ENCODE measurements at places on chromosomes 2 and 18.

- no peak for DNase-seq
Measured at GRCh38 chr2:167749016-167749415, 498.4 kb downstream of the STK39 start.

GRCh38 chr2:99998651-99999320 is 143.6 kb downstream of the AFF3 start:
- no peak for DNase-seq

DNA sequence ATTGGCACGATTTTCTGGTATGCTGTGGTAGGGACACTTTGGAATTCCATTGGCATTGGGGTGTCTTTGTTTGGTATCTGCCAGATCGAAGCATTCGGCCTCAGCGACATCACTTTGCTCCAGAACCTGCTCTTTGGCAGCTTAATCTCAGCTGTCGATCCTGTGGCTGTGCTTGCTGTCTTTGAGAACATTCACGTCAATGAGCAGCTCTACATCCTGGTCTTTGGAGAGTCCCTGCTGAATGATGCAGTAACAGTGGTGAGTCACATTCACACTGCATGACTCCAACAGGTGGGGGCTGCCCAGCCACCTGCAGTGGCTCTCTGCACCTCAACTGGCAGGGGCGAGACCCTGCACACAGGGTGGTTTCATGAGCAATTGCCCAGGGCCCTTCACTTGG is 38.4 kb downstream of the SLC9A2 start:
- no peak for DNase-seq

DNA sequence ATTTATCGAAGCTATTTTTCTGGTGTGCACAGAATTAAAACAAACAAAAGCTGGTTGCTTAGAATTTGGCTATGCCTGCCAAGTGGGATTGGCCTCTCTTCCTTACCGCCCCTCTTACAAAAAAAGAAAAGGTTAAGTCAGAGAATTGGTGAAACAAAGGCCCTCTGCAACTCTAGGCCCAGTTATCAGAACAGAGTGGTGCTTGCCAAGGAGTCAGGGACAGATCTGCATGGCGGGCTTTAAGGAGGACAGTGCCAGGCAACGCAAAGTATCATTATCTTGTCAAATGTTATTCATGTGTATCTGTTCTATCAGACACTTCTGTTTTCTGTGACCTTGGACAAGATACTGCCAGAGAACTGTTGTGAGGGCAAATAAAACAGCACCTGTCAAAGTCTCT is 78.3 kb downstream of the TGIF1 start:
- no peak for DNase-seq

DNA sequence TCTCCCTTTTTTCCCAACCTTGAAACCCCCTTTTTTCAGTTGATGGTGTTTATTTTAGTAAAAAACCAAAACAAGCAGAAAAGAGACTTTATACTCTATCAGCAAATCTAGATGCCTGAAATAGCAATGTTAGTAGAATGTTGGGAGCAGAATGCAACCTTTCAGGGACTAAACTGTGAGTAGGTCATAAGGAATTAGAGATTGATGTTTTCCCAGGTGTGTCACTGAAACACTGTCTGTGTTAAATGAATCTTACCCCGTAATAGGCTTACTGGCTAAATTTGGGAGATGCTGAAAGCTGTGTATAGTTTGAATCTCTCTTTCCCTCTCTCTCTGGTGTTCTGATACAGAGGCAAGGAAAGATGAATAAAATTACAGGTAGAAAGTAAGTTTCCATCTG is 43.8 kb downstream of the AGFG1 start:
- no peak for DNase-seq

DNA sequence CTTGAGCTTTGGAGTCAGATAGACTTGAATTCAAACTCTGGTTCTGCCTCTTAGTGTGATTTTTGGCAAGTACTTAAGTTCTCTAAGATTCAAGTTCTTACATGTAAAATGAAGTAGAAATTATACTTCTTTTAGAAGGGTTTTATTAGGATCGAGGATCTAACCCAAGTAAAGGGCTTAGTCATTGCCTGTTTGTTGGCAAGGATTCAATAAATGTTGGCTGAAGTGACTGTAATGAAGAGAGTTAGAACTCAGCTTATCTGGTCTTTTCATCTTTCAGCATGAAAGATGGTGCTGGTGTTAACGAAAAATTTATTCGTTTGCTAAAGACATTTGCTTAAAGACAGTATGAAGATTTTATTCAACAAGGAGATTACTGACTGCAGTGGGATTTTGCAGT is 315.9 kb upstream of the THUMPD2 start:
- no peak for DNase-seq

DNA sequence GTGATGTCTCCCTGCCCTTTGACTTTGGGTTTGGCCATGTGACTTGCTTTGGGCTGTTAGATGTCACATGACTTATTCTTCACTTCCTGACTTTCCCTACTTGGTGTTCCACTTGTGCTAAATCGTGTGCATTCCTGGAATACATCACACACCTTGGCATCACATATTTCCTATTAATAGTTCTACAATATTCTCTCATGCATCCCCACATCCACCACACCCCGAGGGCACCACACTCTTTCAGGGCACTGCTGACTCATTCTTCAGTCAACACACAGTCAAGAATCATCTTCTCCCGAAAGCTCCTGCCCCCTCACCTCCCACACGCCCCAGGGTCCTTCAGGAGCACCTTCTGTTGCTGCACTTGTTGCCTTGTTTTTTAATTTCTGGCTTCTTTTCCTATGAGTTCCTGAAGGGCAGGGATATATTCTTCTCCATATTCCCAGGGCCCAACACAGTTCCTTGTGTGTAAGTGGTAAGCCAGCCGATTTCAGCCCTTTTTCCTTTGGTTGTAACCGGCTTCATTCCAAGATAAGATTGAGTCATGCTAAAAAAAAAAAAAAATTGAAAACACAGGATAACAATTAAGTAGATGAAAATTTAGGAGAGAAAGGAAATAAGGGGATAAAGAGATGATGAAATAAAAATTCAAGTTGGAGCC is 341.4 kb downstream of the SLC4A3 start:
- no peak for DNase-seq

- no peak for DNase-seq
Measured at GRCh38 chr2:233179848-233180366, 71.6 kb upstream of the ATG16L1 start.

DNA sequence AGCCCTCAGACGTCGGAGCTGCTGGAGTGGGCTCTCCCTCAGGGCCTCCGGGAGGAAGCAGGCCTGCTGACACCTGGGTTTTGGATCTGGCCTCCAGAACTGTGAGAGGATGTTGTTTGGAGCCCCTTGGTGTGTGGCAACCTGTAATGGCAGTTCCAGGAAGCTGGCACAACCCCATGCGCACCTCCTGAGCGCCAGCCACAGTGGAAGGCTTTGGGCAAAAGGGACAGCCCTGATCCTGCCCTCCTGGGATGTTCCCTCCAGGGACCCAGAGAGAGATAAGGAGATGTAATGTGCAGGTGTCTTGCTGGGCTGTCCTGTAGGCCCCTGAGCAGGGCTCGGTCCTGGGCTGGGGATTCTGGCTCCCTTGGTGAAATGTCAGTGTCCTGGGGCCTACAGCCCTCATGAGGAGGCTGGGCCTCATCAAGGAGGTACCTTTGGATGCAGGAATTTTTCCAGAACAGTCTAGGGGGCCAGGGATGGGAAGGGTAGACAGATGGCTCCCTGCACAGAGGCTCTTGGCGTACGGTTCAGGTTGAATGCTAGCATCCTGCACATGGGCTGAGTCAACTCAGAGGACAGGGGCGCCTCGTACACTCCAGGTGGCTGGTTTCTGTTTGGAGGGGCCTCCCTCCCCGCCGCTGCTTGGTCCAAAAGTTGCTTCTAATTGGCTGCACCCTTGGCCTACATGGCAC is 61.1 kb downstream of the ASB1 start:
- no peak for DNase-seq
